Midbrain (tissue), 1 donor: ENCODE measurements at places on chromosomes 16 and 17.

DNA sequence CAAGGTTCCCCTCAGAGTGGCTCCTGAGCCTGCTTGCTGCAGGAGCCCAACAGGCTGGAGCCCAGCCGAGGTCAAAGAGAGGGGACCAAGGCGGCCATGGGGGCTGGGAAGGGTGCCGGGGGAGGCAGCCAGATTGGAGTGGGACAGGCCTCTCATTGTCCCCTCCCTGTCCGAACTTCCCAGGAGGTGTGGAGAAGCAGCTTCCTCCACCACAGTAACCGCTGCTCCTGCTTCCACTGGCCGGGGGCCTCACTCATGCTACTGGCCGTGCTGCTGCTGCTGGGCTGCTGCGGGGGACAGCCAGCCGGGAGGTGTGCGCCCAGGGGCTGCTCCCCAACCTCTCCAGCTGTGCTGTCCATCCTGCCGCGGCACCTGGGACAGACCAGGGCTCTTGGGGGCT, 29.3 kb downstream of the TMEM94 start:
- no peak for DNase-seq

DNA sequence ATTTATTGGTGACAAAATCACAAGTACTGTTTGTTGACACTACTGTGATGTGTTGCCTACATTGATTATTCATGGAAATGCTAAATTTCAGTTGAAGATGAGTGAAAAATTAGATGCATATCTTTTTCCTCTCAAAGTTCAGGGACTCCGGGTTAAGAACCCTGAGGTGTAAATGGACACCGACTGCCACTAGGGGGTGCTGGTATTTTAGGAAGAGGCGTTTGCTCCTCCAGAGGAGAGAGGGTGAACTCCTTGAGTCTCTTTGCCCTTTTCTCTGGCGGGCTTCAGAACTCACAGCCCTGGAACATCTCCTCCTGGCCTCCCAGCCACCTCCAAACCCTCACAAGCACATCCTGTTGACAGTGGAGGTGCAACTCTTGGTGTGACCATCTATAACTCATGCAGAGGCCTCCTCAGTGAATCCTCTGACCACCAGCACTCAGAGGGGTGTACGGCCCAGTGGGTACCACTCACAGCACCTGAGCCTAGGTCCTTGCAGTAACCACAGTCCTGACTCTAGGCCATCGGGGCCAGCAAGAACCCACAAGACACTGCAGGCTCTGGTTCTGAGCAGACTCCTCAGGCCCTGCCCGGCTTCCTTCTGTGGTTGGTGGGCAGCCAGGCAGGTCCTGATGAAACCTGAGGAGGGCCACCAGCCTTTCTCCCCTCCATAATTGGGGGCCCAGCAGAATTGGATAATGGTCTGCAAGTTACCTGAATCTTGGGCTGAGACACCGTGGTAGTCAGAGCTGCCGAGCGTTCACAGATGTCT, 26.2 kb upstream of the PIK3R5 start:
- peak; percentile 65 for DNase-seq

DNA sequence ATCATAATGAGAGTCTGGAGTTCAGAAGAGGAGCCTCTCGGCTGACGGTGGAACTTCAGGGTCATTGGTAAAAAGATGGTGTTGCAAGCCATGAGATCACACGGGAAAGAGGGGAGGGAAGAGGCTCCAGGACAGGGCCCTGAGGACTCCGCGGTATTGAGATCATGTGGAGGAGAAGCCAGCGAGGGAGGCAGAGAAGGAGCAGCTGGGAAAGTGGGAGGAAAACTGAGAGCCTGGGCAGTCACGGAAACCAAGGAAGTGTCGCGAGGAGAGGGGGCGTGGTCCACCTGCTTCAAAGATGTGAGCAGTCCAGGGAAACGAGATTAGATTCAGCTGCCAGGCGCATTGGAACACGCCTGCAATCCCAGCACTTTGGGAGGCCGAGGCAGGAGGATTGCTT, 27.7 kb upstream of the SBK1 start:
- no peak for DNase-seq

- no peak for DNase-seq
Measured at GRCh38 chr16:64346080-64346479, 775.8 kb downstream of the CDH11 start.

- no peak for DNase-seq
Measured at GRCh38 chr17:2042390-2042847, 597 bp downstream of the OVCA2 start.

DNA sequence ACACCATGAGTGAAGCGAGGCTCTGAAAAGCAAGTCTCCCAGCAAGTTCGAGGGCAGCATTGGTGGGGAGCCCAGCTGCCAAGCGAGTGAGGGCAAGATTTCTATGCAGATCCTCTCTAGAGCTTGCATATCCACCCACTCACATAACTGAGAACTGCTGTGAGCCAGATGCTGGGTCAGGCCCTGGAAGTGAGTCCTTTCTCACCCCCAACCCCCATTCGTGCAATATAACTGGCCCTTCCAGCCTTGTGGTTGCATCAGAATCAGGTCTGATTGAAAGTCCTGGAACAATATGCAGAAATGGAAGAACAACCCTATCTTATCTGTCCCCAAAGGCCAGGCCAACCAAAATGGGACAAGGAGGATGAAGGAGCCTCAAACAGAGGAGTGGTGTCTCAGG, 146.6 kb downstream of the IRX5 start:
- no peak for DNase-seq

DNA sequence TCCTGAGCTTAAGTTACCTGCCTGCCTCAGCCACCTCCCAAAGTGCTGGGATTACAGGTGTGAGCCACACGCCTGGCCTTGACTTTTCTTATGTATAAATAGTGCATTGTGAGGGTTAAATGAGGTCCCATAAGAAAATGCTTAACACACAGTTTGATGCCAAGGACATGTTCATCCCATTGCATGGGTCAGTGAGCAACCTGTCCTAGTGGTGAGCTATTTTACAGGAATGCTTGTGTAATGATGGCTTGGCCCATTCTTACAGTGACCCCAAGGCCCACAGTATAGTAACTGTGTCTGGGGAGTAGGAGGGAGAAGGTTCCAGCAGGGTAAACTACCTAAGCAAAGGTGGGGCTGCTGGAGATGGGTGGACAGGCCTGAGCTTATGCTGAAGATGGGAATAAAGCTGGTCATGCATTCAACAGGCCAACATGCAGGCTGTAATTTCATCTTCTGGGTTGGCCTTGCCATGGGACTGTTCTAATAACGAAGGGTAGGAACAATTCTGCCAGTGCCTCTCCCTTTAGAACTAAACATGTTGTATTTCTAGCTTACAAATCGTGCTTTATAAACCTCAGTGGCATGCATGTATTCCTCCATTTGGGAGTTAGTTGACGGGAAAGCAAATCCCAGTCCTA, 6.2 kb downstream of the ACSF2 start:
- no peak for DNase-seq

- DNase-seq: peak; percentile 71
Measured at GRCh38 chr17:10729334-10730193, at the start of gene TMEM220. Gene TMEM220, minus strand, starts transcription at chr17:10730023. Its CDS starts 172 bp downstream, at chr17:10729851.
